NCI-H2081 (cell line): ENCODE measurements at places on chromosomes 2 and 18.

- DNase-seq = no peak
Measured at GRCh38 chr2:239548965-239549595, 148.3 kb upstream of the HDAC4 start.

DNA sequence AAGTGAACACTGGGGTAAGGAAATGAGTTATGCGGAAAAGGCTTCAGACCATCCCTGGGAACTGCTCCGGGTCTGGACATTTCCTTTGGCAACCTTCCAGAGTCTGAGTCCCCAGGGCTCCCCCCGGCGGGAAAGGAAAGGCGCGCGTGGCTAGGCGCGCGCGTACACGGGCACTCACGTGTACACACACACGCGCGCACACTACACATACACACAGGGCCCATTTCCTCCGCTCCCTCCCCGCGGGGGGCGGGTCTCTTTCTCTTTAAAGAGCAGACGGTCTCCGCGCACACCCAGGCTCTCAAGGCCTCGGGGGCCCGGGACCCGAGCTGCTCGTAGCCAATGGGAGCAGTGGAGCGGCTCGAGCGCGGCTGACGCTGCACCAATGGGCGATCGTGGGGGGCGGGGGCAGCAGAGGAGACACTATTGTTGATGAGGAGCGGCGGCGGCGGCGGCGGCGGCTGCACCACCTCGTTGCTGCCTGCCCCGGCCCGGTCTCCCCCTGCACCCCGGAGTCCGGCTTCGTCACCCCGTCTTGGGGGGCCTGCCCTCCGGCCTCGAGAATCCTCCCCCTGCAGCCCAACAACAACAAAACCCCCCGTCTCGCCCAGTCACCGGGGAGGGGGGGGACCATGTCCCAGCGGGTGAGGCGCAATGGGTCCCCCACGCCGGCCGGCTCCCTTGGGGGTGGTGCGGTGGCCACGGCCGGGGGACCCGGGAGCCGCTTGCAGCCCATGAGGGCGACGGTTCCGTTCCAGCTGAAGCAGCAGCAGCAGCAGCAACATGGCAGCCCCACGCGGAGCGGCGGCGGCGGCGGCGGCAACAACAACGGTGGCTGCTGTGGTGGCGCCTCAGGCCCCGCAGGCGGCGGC is at the start of gene FAM117B:
FAM117B (plus strand) TSS at position 414 of the 872 bp plus-strand sequence; CDS start at position 633, 219 bp downstream.
- peak; percentile 99 for DNase-seq

- no peak for DNase-seq
Measured at GRCh38 chr2:230010501-230010900, 58.2 kb downstream of the SLC16A14 start.

DNA sequence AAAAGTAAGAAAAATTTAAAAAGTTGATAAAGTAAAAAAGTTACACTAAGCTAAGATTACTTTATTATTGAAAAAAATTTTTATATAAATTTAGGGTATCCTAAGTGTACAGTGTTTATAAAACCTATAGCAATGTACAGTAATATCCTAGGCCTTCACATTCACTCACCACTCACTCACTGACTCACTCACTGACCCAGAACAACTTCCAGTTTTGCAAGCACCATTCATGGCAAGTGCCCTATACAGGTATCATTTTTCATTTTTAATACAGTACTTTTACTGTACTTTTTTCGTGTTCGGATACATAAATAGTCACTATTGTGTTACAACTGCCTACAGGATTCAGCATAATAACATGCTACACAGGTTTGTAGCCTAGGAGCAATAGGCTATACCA is 8.9 kb upstream of the THUMPD2 start:
- no peak for DNase-seq

DNA sequence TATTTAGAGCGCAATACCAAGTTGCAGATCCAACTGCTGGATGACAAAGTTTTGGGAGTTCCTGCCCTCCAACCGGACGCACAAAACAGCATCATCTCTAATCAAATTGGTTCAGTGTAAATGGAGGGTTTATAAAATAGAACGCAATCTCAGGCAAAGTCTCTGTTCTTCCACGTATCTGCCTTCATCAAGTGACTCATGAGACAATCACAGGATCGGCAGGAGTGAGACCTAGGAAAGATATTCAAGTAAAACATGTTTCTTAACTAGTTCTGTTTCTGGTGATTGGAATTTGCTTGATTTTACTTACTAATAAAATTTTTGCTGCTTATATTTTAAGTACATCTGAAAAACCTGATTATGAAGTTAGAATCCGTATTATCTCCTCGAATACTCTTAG is 7.6 kb downstream of the FZD5 start:
- DNase-seq = no peak

DNA sequence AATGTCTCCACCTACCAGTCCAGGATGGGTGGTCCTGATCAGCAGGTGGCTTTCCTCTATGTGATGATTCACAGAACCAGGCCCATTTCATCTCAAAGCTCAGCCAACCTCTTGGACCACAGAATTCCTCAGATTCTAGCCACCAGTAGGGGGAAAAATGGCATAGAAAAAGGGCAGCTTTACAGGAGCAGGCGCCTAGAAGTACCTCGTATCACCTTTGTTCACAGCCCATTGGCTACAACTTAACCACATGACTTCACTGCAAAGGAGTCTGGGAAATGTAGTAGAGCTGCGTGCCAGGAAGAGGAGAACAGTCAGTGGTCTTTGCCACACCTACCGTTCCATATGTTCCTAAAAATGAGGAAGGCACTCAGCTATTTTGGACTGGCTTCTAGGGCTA is 62.8 kb upstream of the DTNA start:
- no peak for DNase-seq

DNA sequence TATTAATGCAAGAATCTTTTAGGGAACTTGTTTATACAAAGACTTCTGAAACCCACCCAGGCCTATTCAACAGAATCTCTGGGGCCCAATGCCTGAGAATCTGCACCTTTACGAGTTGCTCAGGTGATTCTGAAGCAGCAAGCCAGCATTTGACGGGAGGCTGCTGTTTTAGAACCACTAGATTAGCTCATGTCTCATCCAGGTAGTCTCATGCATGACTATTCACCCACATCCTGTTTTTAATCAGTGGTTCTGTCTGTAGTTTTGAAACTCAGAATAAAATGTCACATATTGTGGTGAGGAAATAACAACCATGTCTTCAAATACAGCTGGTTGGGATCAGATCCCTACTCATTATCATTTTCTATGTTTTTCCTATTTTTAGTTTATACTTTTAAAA is 39.5 kb downstream of the CYTIP start:
- no peak for DNase-seq

- DNase-seq = no peak
Measured at GRCh38 chr2:35033748-35034147, 1321.8 kb upstream of the CRIM1 start.

DNA sequence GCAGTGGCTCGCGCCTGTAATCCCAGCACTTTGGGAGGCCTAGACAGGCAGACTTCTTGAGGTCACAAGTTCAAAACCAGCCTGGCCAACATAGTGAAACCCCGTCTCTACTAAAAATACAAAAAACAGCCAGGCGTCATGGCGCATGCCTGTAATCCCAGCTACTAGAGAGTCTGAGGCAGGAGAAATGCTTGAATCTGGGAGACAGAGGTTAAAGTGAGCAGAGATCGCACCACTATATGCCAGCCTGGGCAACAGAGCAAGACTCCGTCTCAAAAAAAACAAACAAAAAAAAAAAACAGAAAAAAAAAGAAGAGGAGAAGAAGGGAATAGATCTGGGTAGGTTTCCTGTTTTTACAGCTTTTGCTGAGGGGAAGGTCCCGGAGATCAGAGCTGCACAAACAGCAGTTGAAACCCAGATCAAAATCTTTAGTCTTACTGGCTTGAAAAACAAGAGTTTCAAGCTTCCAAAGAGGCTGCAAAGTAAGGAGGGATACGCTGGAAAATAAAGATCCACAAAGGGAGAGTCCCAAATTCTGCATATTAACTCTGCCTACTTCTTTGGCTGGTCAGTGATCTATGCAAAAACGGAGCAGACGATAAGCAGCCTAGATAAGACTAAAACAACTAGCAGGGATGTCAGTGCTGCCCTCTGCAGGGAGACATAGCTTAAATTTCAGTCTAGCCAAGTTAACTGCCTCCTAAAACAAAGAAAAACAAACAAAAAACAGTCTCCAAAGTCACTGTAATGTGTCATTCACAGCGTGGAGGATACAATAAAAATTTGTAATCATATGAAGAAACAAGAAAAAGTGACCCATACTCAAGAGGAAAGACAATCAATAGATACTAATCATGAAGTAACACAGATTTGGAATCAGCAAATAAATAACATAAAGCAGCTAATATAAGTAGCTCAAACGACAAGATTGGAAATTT is 74.1 kb downstream of the TLK1 start:
- DNase-seq = peak; percentile 24

- no peak for DNase-seq
Measured at GRCh38 chr18:25100418-25100817, 251.5 kb downstream of the ZNF521 start.

GRCh38 chr2:61770746-61771145 is 83.1 kb downstream of the FAM161A start:
- no peak for DNase-seq

DNA sequence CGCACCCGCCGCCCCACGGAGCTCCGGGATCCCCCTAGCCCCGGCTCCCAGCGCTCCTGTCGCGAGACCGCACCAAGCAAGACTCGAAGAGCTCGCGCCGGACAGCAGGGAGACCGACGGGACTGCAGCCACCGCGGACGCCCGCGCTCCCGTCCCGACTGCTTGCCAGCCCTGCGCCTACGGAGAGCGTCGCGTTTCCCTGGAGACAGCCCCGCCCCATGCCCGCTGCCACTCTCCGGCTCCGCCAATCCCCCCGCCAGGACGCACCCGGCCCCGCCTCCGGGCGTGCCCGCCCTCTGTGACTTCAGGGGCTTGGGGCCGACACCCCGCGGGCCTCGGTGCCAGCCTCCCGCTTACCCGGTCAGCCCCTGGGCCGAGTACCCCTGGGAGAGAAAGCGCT is at the start of gene ANKMY1:
ANKMY1 (minus strand) TSS at position 181 of the 400 bp plus-strand sequence. CDS start 653 bp downstream, outside the sequence.
- no peak for DNase-seq

GRCh38 chr2:74871414-74871813 is 37.5 kb downstream of the HK2 start:
- no peak for DNase-seq

- DNase-seq = no peak
Measured at GRCh38 chr18:9413576-9413975, 61.7 kb upstream of the RALBP1 start.

DNA sequence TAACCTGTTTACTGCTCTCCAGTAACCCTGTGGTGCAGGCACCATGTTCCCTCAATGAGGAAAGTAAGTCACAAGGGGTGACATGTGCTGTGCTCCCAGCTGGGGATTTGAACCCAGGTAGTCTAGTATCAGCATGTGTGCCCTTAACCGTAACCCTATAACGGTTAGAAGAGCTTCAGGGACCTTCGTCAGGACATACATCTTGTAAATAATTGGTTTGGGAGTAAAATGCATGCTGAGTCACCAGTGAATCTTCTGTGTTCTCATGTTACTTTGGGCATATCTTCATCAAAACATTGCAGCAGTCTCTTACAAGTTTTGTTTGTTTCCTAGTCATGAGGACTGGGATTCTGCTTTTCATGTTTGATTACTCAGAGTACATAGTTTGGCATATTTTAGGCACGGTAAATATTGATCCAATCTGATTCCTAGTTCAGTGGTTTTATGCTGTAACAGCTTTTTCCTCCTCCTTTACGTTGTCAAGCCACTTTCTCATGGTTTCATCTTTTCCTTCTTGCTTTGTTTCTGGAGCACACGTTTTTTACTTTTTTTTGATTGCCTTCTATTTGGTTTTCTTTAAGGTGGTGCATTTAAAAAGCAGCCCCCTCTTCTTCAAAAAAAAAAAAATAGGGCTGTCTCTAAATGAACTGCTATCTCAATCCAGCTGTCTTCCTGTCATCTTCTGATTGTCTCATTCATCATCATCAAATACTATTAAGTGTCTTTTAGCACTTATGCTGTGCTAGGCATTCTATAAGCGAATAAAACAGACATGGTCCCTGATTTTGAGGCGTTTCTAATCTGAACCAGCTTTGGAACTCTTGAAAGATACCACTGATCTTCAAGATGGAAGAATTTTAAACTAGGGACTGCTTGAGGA is 50.4 kb downstream of the CLIP4 start:
- no peak for DNase-seq

- DNase-seq = no peak
Measured at GRCh38 chr2:229417176-229417575, 146.1 kb upstream of the PID1 start.

DNA sequence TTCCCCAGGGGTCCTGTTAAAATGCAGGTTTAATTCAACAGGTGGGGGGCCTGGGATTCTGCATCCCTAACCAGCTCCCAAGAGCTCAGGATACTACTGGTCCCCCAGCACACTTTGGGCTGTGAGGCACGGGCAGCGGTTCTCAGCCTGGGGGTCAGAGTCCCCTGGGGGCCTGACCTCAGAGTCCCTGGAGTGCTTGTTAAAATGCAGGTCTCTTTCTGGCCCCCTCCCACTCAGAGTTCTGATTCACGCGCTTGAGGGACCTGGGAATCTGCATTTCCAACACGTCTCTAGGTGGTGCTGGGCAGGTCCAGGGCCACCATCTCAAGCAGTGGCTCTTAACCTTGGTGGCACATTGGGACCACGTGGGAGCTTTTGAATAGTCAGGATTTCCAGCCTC is 2.8 kb upstream of the OTOS start:
- no peak for DNase-seq

DNA sequence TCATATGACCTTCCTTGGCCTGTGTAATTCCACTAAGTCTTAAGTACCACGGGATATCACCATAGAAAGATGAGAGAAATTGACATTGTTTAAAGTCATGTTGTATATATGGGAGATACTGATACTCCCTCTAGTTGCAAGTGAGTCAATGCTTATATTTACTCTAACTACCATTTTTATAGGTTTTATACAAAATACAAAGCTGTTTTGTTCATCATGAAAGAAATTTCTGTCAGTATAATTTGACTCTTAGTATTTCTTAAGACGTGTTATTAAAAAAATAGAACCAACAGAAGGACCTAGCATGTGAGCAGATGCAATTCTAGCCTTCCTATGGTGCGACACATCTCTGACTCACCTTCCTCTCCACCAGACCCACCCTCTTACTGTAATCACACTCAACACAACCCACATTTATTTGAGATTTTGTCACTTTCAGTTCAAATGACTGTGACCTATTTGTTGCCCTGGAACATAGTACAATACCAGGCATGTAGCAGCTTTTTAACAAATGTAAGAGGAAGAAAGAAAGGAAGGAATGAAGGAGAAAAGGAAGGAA is 453.1 kb downstream of the CMPK2 start:
- DNase-seq = no peak

GRCh38 chr2:179265082-179265510 is 464 bp upstream of the SESTD1 start:
- DNase-seq = no peak

GRCh38 chr2:28338831-28339321 is 53.8 kb upstream of the FOSL2 start:
- DNase-seq = no peak

GRCh38 chr2:107591561-107592279 is 235.0 kb upstream of the RGPD4 start:
- no peak for DNase-seq
